ENCODE measurements at places on chromosomes 13 and 19.
A peak's percentile ranks its signal among the peaks of the same experiment; 100 is the strongest.

GRCh38 chr13:98834254-98834960 lies 81.9 kb upstream of the SLC15A1 start:
- DNase-seq, result no peak

DNA sequence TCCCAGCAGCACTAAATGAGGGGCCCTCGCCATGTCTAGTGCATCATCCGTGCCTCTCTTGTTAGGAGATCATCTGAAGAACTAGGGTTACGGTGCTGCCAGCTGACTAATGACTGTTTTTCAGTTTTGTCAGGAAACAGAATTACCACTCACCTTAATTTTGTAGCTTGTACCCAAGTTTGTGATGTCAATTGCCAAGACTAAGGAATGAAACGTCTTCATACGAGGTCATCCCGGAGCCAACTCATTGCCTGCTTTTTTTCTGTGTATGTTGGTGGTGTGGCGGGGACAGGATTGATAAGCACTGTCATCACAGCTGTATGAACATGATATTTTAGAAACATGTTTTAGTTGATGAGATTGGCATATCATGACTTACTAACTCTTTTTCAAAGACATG lies 100.6 kb downstream of the TNFRSF19 start:
- no peak for DNase-seq

DNA sequence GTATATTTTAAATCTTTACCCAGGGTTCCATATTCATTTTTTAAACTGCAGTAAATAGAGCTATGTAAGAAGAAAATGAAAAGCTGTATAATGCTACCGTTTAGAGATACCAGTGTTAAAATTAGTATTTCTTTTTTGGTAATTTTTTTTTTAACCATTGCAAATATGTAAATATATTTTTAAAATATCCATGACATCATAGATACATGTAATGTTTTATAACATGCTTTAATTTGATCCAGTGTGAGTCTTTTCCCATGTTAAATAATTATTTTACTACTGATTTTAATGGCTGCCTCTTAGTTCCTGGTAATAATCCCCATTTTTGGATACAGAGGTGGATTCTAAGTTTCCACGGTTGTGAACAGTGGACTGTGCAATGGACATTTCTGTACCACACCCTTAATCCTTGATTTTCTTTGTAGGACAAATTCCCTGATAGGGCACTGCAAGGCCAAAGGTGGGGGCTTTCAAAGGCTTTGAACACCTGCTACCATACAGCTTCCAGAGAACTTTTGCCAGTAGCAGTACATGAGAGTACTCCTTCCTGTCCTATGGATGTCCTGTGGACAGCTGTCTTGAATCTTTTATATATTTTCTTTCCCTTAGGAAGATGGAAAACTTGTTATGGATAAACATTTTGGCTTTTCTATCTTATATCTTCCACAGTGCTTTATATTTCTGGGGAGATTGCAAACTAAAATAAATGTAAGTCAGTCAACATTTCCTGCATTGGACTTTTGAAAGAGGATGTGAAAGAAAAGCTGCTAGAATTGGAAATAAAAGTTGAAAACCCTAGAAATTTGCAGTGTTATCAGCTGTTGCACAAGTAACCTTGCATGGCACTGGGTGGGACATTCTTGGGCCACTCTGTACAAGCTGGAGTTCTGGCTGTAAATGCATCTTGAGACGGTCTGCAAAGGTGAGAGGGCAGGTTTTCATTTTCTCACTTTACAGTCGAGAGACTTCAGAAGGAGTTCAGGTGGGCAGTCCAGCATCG lies 46.8 kb downstream of the ARHGEF7 start:
- DNase-seq, result no peak

GRCh38 chr19:16892436-16892835 lies 3.6 kb downstream of the F2RL3 start:
- DNase-seq, result no peak

DNA sequence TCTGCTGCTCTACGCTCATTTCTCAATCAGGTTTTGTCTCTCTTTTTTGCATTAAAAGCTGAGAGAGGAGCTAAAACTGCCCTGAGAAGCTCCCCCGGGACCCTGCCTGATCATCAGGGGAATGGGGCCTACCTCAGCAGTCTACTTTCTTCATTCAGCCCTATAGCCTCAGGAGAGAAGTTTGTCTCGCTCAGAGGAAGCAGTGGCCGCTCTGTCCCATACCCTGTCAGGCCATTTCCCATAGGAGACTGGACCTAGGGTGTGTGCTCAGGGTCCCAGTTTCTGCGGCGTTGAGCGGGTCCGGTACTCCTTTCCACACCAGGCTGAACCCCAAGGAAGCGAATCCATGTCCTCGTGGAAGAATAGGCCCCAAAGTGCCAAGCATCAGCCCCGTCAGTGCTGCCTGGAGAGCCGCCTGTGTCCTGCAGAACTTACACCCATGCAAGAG lies 21.7 kb downstream of the UBE2L5 start:
- no peak for DNase-seq

DNA sequence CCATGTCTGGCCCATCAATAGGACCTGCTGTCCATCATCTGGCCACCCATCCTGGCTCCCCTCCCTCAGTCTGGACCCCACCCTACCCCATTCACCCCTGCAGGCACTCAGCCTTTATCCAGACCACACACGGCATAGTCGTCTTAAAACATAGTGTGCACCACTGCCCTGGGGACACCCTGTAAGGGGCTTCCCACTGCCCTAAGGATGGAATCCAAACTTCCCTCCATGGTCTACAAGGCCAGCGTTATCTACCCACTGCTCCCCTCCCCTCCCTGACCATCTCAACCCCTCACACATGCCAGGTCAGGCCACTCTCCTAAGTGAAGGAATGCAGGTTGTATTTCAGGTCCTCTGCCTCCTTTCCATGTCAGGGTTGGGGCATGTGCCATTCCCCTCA lies 352.7 kb upstream of the ZNF507 start:
- DNase-seq, result no peak

GRCh38 chr19:11798391-11799330 lies at the start of gene ZNF491:
Gene ZNF491 (plus strand): TSS chr19:11798523. CDS start chr19:11805954, 7,431 bp downstream.
- peak; percentile 71 for DNase-seq

GRCh38 chr13:113468472-113469201 lies 15.3 kb upstream of the ADPRHL1 start:
- DNase-seq, result no peak

DNA sequence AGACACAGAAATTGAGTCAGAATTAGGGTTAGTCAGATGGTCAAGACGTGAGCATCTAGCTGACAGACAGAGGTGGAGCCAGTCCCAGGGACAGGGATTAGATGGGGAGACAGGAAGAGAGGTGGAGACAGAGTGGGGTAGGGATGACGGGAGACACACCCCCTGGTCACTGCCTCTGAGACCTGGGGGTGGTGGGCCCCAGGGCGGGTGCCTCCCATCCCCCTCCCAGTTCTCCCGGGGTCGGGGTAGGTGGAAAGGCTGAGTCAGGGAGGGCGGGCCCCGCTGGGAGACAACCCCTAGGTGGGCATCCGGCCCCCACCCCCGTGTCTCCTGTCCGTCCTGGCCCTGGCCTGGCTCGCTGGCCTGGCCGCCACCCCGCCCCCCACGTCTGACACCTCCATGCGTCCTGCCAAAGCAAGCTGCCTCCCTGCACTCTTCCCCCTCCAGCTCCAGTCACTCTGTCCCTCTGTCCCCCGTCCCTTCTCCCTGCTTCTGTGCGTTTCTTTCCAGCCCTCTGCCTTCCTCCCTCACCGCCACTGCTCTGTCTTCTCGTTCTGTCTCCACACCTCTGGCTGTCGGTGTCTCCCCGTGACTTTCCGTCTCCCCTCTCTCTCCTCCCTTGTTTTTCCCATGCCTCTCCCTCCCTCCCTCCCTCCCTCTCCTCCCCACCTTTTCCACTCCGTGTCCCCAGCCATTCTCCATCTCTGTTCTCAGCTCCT lies 15.1 kb downstream of the CCDC97 start:
- DNase-seq, result no peak

DNA sequence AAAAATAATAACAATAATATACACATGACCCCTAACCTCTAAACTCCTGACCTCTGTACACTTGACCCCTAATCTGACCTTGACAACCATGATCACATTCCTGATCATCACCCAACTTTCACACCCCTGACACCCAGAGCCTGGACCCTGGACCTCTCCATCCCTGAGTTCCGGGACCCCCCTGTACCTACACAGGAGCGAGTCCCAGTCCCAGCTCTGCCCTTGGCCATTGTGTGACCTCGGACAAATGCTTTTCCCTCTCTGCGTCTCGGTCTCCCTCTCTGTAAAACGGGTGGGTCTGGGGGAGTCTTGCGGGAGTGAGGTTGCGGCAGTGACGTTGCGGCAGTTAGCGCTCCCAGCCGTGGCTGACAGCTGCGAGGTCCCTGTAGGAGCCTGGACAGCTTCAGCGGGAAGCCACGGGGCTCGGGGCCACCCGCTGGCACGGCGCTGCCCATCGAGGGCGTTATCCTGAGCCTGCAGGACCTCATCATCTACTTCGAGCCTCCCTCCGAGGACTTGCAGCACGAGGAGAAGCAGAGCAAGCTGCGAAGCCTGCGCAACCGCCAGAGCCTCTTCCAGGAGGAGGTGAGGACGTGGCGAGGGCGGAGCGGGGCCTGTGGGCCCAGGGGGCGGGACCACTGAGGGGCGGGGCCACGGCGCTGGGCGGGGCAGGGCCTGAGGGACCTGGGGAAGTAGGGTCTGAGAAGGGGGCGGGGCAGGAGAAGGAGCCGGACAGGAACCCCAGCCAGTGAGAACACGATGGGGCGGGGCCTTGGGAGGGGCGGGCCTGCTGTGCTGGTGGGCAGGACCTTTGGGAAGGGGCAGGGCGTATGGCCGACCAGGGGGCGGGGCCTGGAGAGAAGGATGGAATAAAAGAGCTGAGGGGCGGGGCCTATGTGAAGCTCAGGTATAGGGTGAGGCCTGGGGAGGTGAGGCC lies 19.2 kb downstream of the RYR1 start:
- no peak for DNase-seq

DNA sequence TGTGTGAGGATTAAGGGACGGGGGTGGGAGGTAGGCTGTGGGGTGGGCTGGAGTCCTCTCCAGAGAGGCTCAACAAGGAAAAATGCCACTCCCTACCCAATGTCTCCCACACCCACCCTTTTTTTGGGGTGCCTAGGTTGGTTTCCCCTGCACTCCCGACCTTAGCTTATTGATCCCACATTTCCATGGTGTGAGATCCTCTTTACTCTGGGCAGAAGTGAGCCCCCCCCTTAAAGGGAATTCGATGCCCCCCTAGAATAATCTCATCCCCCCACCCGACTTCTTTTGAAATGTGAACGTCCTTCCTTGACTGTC lies 5.5 kb downstream of the FOSB start:
- no peak for DNase-seq

Data from stimulated activated CD4-positive, alpha-beta T cell treated with anti-CD3 and anti-CD28 coated beads, Interleukin-1b, Interleukin-23, amount 100 ng/mL, for 24 hours (primary cell).